ENCODE measurements at places on chromosomes 6 and 20.
A peak's percentile ranks its signal among the peaks of the same experiment; 100 is the strongest.

DNA sequence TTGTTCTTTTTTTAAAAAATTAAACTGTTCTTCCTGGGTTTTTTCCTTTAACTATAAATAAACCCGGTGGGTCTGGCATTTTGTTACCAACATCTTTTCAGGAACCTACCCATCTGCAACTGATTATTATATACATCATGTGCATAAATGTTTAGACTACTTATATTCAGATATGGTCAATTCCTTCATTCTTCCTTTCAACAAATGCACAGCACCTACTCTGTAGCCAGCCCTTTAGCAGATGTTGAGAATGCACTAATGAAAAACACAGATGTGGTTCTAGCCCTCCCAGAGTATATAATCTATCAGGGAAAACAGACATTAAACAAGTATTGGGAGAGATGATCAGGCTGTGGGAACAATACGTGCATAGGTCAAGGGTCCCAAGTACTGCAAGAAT is 237.1 kb downstream of the UST start:
- DNase-seq = no peak

- DNase-seq = peak; percentile 53
These were observed at the start of gene ZDHHC14 for GRCh38 chr6:157380779-157381561. ZDHHC14 (plus strand) TSS chr6:157381190.

- no peak for DNase-seq
These were observed 40.1 kb upstream of the EEF1A1 start for GRCh38 chr6:73560853-73561407.

- DNase-seq = no peak
These were observed 4.0 kb upstream of the OXT start for GRCh38 chr20:3067139-3068014.

GRCh38 chr6:166567813-166568212 is 18.7 kb downstream of the RAMACL start:
- no peak for DNase-seq

GRCh38 chr20:52226370-52226769 is 34.8 kb upstream of the ZFP64 start:
- DNase-seq = no peak

DNA sequence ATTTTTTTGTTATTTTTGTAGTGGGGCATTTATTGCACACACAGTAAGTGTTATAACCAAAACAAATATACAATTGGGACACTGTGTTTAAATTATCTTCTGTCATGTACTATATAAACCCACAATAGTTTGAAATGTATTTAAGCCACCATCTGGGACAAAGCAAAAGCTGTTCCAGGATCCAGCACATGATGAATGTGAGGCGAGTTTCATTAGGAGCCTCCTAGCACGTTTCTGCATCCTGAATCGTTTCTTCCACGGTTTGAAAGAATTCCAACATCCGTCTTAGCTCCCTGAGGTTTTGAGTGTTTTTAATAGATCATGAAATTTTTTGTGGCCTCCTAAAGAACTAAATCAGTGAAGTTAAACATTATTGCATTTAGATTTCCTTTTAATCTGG is 65.8 kb downstream of the EYA4 start:
- no peak for DNase-seq

DNA sequence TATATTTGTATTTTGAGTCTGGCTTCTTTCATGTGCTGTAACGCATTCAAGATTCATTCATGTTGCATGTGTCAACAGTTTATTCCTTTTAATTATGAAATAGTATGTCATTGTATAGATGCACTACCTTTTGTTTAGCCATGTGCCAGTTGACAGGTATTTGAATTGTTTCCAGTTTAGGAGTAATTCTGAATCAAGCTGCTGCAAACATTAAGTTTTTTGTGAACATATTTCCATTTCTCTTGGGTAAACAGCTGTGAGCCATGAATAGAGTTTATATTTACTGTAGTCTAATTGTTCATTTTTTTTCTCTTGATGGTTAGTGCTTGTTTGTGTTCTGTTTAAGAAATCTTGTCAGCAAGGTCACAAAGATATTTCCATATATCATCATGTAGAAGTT is 142.4 kb upstream of the RIPOR2 start:
- no peak for DNase-seq

DNA sequence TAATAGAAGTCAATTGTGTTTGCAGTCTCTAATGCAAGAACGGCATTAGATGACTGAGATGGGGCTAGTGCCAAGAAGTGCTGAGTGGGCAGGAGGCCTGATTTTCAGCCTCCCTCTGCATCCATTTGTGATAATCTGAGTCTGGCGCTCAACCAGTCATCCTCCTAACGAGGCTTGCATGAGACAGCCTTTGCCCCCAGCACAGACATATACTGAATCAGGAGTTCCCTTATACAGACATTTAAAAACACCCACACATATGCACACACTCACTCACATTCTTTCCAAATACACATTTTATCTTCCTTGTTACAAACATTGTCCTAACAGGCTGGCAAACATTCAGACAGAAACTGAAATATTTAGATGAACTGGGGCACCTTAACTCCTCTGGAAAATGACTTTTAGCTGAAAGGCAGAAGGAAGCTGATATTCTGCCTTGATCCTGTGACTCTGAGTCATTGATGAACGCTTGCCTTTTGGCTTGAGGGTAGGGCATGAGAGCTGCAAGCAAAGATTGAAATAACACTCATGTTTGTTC is 562.3 kb downstream of the DHX35 start:
- DNase-seq = no peak

GRCh38 chr20:11012975-11013374 is 339.2 kb upstream of the JAG1 start:
- DNase-seq = no peak

DNA sequence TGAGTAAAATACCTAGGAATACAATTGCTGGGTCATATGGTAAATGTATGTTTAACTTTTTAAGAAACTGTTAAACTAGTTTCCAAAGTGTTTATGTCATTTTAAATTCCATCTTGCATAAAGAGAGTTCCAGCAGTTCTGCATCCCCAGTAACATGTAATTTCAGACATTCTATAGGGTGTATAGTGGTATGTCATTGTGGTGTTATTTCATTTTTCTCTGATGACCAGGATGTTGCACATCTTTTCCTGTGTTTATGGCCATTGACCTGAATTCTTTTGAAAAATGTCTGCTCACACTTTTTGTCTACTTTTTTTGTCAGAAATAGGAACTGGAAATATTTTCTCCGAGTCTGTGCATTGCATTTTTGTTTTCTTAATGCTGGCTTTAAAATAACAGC is 128.9 kb downstream of the TMEM200A start:
- no peak for DNase-seq

DNA sequence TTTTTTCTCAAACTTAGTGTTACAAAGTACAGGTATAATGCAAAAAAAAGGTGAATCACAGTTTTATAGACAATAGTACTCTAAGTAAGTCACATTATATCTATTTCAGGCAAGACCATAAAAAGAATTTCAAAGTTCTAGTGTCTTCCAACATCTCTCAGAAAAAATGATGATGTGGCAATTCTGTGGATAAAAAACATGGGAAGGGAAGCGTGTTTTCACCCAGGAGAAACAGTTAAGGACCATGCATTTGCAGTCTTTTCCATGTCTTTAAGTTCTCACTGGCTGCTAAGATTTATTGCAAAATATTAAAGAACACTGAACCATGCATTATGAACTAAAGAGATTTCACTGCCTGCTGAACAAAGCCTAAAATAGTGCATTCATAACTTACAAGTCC is 1.8 kb downstream of the SSR1 start:
- no peak for DNase-seq

DNA sequence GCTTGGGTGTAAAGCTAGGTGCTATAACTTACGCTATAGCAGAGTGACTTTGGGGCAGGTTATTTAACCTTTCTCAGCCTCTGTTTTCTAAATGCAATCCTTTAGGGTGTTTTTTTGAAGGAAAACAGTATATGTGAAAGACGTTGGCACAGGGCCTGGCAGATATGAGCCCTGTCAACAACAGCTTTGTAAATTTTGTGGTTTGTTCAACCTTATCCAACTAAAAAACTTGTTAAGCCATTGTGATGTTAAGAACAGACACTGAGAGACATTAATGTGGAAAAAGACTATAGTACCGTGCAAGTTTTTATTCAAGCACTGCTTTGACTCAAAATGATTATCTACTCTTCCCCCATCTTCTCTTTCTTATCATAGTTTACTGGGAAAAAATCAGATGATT is 8.2 kb downstream of the HECA start:
- no peak for DNase-seq

DNA sequence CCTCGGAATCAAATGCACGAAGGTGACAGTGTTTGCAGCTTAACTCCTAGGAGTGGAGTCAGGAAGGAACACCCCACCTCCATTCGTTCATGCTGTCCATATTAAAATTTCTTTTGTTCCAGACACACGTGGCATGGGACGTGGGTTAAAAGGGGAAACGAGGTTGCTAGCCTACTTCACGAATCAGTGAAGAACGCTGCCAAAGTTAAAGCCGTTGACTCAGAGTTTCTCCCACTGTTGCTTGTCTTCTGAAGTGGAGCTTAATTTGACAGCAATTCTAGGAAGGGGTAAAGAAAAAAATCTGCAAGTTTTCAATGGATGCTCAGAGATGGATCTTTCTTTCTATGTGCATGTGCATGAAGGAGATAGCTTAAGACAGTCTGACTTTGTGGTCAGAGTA is 499.1 kb downstream of the CD83 start:
- no peak for DNase-seq

DNA sequence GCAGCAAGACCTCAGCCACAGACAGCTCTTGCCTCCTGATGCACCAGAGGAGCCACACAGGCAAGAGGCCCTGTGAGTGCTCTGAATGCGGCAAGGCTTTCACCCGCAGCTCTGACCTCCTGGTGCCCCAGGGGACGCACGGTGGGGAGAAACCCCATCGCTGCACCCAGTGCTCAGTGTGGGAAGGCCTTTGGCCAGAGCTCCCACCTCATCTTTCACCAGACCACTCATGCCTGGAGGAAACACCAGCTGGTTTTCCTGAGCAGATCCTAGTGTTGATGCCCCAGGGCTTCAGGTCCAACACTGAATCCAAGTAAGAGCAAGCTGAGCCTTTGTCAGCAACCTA is 37.0 kb upstream of the XRN2 start:
- DNase-seq = peak; percentile 14

GRCh38 chr20:47314647-47315338 is 41.7 kb downstream of the ZMYND8 start:
- no peak for DNase-seq

GRCh38 chr20:16284385-16285100 is 288.7 kb downstream of the KIF16B start:
- DNase-seq = no peak

DNA sequence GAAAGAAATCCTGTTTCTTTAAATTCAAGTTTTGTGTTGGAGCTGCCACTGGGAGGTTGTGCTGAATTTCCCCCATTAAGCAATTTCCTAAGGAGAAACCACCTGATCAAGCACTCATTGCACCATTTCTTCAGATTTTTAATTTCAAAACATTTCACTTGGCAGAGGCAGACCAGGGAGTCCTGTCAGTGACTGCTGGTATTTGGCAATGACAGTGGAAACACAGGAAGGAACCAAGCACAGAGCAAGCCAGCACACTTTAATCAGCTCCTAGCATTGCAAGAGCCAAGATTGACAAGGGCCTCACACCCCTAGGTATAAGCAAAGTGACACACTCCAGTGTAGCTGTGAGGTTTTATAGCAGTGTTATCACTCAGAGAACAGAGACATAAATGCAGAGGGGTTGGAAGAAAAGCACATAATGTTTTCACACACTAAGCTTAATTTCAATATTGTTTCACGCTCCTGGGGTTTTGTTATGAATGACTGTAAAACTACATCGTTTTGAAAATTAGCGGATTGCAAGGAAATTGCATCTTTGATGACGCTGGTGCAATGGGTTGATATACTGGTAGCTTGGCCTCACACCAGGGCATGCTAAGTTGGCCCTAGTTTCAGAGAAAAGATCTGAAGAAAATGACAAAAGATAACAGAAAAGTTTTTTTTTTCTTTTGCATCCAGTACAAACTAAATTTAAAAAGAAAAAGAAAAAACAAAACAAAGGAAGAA is 768.4 kb downstream of the TFAP2A start:
- DNase-seq = no peak

DNA sequence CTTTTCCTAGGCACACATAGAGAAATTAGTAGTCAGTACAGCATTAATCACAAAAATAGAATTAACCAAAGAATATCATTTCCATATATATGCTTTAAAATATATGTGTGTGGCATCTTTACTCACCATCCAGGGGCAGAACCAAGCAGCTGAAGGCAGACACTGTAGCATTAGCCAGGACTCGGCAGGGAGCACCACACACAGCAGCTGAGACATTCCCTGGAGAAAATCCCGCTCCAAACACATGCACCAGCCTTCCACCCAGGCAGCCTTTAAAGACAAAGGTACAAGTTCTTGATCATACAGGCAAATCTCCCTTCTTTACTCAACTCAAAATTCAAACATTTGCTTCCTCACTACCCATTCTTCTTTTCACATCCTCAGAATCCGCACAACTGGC is 64.7 kb downstream of the PKHD1 start:
- no peak for DNase-seq

GRCh38 chr20:2276015-2276414 is 19.8 kb upstream of the TGM3 start:
- DNase-seq = no peak

DNA sequence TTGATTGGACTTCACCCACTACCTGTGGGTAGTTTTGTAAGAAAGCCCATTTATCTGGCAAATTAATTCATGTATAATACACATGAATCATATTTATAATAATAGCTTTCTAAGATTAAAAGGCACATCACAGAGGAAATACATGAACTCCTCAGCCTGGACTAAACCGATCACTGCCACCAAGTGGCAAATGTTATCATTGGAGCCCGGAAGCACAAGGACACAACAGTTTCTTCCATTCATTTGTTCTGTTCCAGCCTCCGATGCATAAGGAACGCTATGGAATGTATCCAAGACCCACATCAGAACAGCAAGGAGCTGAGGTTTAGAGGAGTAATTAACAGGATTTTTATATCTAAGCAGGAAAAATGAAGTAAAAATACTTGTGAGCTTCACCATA is 13.9 kb upstream of the IPCEF1 start:
- no peak for DNase-seq

GRCh38 chr6:56804996-56805395 is 149.9 kb upstream of the BEND6 start:
- no peak for DNase-seq

GRCh38 chr6:78594668-78595066 is 272.7 kb upstream of the IRAK1BP1 start:
- DNase-seq = no peak

DNA sequence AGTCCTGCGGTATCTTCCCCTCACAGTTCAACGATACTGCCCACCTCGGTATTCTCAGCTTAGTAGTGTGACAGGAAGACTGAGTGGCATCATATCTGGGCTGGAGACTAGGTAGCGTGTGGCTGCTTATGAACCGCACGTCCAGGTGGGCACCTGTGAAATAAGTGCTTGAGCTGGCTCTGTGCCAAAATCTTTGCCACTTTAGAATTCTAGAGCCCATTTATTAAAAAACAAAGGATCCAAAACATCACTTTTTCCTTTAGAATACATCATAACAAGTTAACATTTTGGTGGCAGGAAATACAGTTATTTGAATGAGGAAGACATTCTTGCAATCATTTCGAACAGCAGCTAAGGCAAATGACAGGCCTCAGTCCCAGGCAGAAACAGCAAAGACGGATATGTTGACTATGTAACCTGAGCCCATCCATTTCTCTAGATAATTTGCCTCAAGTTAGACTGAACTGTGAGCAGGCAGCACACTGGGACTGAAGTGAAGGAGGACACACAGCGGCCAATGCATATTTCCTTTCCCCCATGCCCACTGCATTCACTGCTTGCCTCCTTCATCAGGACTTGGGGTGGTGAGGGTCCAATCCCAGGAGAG is 136.6 kb downstream of the GMDS start:
- DNase-seq = peak; percentile 82

GRCh38 chr6:154986787-154987235 is 8.3 kb upstream of the TIAM2 start:
- no peak for DNase-seq

GRCh38 chr6:25142506-25142905 is 136.7 kb upstream of the CARMIL1 start:
- no peak for DNase-seq

All from COR-L47 (cell line).